ENCODE measurements at places on chromosomes 6 and 20.
A peak's percentile ranks its signal among the peaks of the same experiment; 100 is the strongest.

DNA sequence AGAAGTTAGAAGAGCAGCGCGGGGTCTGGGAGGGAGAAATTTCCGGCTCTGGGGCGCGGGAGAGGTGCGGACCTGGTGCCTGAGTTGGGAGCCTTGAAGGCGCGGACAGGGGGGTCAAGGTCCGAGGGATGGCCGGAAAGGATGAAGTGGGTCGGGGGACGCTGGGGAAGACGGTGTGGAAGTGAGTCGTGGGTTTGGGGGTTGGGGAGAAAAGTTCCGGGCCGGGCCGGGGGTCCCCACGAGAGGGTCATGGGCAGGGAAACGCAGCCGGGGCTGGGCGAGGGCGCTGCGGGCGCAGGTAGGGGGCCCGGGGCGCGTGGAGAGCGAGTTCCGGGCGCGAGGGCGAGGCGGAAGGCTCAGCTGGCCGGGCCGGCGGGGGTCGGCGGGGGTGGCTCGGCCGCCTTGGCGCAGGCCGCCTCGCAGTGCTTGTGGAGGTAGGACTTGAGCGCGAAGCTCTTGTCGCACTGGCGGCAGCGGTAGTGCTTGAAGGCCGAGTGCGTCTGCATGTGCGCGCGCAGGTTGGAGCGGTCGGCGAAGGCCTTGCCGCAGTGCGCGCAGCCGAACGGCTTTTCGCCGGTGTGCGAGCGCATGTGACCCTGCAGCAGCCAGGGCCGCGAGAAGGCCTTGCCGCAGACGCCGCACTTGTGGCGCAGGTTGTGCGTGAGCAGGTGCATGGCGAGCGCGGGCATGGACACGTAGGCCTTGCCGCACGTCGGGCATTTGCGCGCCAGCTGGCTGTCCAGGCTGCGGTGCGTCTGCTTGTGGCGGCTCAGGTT, 10.5 kb upstream of the SRXN1 start:
- peak; percentile 60 for DNase-seq

GRCh38 chr6:136706430-136706829, 85.8 kb downstream of the MAP3K5 start:
- no peak for DNase-seq

DNA sequence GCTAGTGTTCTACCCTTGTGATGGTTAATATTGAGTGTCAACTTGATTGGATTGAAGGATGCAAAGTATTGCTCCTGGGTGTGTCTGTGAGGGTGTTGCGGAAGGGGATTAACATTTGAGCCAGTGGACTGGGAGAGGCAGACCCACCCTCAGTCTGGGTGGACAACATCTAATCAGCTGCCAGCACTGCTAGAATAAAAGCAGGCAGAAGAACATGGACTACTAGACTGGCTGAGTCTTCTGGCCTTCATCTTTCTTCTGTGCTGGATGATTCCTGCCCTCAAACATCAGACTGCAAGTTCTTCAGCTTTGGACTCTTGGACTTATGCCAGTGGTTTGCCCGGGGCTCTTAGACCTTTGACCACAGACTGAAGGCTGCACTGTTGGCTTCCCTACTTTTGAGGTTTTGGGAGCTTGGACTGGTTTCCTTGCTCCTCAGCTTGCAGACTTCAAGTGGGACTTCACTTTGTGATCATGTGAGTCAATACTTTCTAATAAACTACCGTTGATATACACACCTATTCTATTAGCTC, 50.1 kb downstream of the SDHAF4 start:
- DNase-seq = no peak

GRCh38 chr20:36728986-36729385, 16.9 kb downstream of the NDRG3 start:
- DNase-seq = no peak

- DNase-seq = no peak
Measured at GRCh38 chr6:159163901-159164370, 5.3 kb upstream of the FNDC1 start.

GRCh38 chr20:45987108-45987780, 15.2 kb upstream of the ZNF335 start:
- peak; percentile 84 for DNase-seq

GRCh38 chr20:16367948-16368560, 205.2 kb downstream of the KIF16B start:
- DNase-seq = no peak

DNA sequence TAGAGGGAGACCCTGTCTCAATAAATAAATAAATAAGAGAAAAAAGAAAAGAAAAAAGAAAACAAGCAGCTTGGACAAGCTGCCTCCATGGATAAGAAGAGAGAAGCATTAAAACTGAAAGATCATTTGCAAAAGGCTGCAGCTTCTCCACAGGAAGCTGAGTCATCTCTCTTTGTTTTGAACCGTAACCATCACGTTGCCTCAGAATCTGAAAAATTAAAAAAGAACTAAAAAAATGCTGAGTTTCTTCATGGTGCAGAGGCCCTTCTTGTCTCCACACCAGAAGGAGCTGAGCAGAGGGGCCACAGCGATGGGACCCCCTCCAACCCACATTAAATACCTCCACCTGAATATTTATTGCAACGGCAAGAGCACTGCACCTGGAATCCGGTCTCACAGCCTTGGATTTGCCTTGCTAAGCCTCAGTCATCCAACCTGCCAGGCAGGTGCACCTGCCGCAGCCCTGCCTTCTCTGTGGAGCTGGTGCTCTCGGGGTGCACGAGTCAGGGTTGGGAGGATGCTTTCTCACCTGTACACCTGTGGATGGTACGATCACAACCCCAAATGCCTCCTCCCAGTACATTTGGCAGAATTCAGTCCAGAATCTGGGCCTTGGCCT, 28.1 kb downstream of the TOX2 start:
- DNase-seq = no peak

GRCh38 chr6:15331143-15331542, 85.3 kb downstream of the JARID2 start:
- DNase-seq = no peak

- DNase-seq = no peak
Measured at GRCh38 chr6:151753581-151753980, 53.9 kb upstream of the ESR1 start.

DNA sequence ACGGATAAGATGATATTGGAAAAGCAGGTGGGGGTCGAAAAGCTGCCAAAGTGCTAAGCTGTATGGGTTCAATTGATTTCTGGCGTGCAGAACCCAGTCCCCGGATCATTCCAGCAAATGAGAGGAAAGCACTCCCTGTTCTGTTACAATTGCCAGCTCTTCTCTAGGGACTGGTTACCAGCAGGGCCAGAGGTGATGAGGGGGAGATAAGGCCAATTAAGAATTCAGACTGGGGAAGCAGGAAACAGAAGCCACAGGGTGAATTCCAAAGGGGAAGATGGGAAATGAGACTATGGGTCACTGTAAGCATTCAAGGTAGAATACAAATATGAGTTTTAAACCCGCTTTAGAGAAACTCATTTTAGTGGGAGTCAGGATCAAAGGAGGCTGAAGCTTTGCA, 349.4 kb upstream of the MAP3K7 start:
- no peak for DNase-seq

DNA sequence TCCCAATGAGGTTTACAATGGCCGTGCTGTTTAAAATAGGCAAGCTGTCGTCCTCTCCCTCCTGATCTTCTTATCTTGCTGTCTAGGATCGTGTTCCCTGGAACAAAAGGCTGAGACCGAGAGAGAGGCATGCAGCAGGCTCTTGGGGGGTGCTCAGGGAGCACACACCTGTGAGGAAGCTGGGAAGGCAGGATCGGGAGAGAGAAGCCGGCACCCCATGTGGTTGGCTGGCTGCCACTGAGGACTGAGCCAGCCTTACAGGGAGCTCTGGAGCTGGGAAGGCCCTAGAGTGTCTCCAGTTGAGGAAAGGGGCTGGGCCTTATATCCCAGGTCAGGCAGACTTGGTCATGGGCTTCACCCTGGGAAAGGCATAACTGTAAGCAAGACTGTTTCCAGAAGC, 184.2 kb downstream of the LY86 start:
- peak; percentile 37 for DNase-seq

- no peak for DNase-seq
Measured at GRCh38 chr6:129446272-129447197, 263.4 kb downstream of the ARHGAP18 start.

DNA sequence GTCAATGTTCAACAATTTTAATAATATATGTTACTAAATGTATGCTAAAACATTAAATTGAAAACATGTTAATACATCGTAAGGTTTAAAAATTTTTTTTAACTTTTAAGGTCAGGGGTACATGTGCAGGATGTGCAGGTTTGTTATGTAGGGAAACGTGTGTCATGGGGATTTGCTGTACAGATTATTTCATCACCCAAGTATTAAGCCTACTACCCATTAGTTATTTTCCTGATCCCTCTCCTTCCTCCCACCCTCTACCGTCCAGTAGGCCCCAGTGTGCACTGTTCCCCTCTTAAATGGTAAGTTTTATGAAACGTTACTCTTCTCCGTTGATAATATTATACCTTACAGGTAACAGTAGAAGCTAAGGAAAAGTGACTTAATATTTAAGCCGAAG, 15.8 kb downstream of the PDE7B start:
- DNase-seq = no peak

DNA sequence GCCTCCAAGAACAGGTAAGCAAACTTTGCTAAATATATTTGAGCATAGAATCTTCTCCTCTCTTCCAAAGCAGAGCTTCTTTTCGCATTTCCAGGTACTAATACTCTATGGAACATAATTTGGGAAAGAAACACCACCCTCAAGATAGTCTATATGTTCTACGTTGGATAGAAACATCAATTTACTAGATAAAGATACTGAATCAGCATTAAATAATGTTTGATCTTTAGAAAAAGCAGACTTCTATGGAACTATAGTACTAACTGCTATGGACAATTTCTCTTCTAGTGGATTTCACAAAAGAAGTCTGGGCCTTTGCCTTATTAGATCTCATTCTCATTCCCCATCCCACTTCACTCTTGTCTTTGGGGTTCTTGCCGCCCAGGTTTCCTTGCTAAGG, 103.0 kb downstream of the CDK19 start:
- DNase-seq = no peak

DNA sequence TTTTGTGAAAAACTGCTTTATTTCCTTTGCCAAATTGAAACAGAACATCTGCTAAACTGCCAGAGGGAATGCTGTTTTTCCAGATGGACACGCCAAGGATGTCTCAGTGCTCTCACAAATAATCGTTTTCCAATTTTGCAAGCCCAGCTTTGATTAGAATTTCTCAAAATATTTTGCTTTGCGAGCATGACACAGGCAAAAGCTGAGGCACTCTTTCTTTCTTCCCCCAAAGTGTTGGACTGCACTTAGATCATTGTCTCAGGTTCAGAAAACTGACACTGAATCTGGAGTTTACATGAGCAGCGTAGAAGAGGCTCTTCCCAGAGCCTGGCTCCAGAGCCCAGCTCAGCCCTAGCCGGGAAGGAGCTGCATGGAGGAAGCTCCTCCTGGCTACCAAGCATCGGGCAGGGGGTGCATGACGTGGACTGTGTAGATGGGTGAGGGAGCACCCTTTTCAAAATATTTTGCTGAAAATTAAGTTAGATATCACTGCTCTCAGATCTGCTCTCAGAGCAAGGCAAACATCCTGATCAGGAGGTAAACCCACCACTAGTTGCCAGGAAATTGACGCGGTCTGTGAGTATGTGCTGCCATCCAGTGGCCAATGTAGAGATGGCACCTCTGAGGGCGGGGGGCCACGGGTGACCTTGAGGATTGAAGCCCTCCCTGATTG, 107.5 kb downstream of the SLC22A3 start:
- DNase-seq = peak; percentile 77

DNA sequence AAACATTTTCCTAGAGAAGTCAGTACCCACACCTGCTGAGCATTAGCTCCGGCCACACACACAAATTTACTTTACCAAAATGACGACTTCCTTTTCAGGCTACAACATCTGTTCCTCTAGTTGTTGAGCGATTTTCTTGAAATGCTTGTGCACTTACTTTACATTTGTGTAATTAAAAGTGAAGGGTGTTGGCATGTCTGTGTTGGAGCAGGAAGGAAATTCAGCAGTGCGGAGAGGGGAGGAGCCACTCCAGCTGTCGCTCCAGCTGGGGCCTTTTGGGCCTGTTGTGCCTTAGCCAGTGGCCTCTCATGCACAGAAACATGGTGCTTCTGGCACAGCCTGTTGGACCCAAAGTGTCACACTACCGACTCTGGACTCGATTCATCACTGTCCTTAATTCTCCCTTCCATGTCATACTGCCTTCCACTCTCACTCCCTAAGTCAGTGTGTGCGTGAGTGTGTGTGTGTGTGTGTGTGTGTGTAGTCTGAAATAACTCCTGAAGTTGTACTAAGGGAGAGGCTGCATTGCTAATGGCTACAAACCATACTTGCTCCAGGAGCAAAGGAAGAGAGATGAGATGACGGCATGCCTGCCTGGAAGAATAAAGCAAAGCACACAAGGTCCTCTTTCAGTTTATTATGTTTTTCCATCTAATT, 191.8 kb upstream of the ARG1 start:
- DNase-seq = no peak

- DNase-seq = no peak
Measured at GRCh38 chr20:25508083-25508770, 77.1 kb downstream of the NINL start.

DNA sequence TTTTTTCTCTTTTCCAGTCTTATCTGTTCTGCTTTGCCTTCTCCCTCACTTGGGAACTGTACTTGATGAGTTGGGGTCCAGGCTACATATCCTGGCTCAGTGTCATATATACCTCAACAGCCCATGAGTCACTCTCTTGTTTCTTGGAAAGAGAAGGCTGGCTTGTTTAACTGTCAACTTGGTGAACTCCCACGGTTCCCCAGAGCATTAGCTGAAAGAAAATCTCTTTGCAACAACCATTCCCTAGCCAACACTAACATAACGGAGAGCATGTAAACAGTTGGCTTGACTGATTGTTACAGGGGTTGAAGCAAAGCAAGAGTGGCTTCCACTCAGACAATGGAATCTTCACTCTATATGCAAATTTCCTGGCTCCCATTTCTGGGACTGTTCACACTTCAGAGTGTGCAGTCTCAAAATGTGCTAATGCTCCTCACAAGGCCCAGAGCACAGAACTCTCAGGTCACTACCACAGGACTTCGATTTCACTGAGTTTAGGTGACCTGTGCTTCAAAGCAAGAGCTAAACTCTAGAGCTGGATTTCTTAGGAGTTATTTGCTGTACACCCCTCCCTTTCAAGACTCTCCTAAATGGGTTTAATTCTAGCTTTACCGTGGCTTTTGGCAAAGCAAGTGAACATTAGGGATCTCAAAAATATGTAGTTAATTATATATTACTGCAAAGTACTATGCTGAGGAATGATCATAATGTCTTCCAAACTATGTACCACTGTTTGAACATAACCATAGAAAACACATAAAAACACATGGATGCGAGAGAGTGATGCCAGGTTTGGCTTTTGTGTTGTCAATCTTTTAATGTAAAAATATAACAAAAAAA, 609.8 kb downstream of the RFPL4B start:
- DNase-seq = no peak
